ENCODE measurements at places on chromosomes 7 and 10. TPM values are rescaled to one million over a fixed set of nuclear protein-coding genes. Genes with fewer than 3 reads are reported as not detected.

GRCh38 chr10:106139915-106140314, 1024.6 kb downstream of the SORCS1 start:
- no peaks in the 10 kb centered on the region for H3K4me1 ChIP-seq
- no peak overlapping the region for H3K4me3 ChIP-seq
- H3K27me3 ChIP-seq = no peaks in the 10 kb centered on the region

- no peak for DNase-seq
- H3K27ac ChIP-seq = no peak overlapping the region
- H3K4me3 ChIP-seq = no peak overlapping the region
- no peaks in the 10 kb centered on the region for H3K4me1 ChIP-seq
- no peaks in the 10 kb centered on the region for H3K36me3 ChIP-seq
Measured at GRCh38 chr7:157514306-157514705, 177.5 kb downstream of the DNAJB6 start.

DNA sequence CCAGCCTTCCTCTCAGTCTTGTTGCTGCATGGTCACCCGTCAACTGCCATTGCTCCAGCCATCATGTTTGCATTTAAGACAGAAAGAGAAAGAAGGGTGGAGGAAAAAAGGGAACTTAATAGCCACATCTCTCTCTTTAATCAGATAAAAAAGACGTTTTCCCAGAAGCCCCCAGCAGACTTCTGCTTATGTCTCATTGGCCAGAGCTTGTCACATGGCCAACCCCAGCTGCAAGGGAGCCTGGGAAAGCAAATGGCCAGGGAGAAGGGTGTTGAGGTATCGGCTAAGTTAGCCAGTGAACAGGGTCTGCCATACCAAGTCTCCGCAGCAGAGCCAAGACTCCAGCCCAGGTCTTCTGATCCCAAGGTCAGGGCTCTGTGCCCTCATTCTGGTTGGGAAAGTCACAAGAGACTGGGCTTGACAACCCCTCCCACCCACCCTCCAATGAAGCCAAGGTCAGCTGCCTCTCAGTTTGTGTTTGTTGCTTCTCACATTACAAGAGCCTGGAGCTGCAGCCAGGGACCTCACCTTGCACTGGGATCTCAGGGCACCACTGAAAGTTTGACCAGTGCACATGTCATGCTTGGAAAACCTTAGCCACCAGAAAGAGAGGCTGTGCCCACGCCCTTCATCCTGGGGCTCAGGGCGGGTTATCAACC, 80.3 kb upstream of the LYZL2 start:
- no peaks in the 10 kb centered on the region for H3K27me3 ChIP-seq
- H3K36me3 ChIP-seq = no peaks in the 10 kb centered on the region
- H3K4me1 ChIP-seq = no peaks in the 10 kb centered on the region
- H3K27ac ChIP-seq = no peak overlapping the region
- DNase-seq = no peak
- no peak overlapping the region for H3K4me3 ChIP-seq

GRCh38 chr7:22680482-22680911, 46.5 kb upstream of the IL6 start:
- no peak overlapping the region for H3K4me3 ChIP-seq
- DNase-seq = no peak
- no peak overlapping the region for H3K27ac ChIP-seq
- H3K36me3 ChIP-seq = no peaks in the 10 kb centered on the region
- H3K4me1 ChIP-seq = no peaks in the 10 kb centered on the region

DNA sequence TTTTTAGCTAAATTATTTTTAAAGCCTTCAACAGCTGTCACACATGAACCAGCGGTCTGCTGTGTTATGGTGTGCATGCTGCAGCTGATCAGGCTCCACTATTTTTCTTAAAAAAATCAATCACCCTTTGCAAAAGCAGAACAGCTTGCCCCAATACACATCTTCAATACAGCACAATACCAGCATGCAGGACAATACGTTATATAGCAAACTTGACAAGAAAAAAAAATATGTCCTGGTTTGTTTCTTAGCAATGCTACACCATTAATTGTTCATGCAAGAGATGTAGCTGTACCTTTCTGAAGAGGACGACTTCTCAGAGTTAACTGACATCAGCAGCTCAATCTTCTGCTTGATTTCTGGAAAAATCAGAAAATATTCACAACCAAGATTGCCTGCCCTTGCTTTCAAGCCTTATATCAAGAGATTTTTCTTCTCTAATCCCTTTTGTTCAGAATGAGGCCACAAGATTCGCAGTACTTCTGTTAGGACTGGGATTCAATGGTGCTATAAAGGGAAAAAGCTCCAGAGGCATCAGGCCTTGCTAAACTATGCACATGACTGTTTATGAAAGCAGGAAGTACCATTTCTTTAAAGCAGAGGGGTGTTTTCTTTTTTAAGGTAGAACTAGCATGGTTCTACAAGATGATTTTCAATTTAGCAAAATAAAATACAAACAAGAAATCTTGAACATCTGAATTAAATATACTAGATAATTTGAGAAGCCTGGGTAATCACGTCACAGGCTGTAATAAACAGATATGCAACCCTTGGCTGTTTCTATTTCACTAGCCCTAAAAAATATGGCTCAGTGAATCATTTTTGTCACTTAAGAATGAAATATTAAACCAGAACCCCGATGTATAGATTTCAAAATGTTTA, 120.0 kb downstream of the SRPK2 start:
- peak; percentile 67 for DNase-seq
- H3K36me3 ChIP-seq = no peaks in the 10 kb centered on the region
- no peaks in the 10 kb centered on the region for H3K27me3 ChIP-seq
- H3K4me3 ChIP-seq = peak overlapping the region; percentile 44
- H3K4me1 ChIP-seq = peaks cover 22% of the 10 kb centered on the region

GRCh38 chr7:46208635-46209525, 287.8 kb upstream of the IGFBP3 start:
- H3K4me1 ChIP-seq = no peaks in the 10 kb centered on the region
- DNase-seq = no peak
- no peak overlapping the region for H3K4me3 ChIP-seq
- H3K27me3 ChIP-seq = no peaks in the 10 kb centered on the region
- H3K27ac ChIP-seq = no peak overlapping the region
- no peaks in the 10 kb centered on the region for H3K36me3 ChIP-seq

The GALNT17 gene
- total RNA-seq = not detected

The OGDHL gene
- 1.3 TPM for total RNA-seq

The GPR22 gene
- total RNA-seq = not detected

All from Panc1 (cell line).